ENCODE measurements at places on chromosomes 6 and 20.

- DNase-seq, result no peak
Observed at GRCh38 chr6:56556751-56557540, 85.7 kb downstream of the DST start.

- no peak for DNase-seq
Observed at GRCh38 chr6:41338659-41339058, 3.3 kb downstream of the NCR2 start.

DNA sequence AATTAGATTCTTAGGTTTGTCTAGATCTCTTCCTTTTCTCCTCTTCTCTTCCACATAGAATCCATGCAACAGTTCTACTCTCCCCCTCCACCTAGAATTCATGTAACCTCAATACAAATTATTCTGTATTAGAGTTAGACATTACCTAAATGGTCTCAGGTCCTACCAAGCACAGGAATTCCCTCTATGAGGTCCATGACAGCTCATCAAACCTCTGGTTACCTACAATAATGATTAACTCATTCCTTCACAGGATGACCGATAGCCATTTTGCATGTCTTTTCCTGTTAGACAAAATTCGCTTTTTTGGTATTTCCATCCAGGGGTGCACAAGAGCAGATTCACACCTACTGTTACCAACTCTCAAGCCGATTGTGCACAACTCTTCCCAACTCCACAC is 27.4 kb upstream of the BMP2 start:
- DNase-seq, result no peak

GRCh38 chr6:99611148-99611547 is 4.5 kb downstream of the PRDM13 start:
- DNase-seq, result no peak

DNA sequence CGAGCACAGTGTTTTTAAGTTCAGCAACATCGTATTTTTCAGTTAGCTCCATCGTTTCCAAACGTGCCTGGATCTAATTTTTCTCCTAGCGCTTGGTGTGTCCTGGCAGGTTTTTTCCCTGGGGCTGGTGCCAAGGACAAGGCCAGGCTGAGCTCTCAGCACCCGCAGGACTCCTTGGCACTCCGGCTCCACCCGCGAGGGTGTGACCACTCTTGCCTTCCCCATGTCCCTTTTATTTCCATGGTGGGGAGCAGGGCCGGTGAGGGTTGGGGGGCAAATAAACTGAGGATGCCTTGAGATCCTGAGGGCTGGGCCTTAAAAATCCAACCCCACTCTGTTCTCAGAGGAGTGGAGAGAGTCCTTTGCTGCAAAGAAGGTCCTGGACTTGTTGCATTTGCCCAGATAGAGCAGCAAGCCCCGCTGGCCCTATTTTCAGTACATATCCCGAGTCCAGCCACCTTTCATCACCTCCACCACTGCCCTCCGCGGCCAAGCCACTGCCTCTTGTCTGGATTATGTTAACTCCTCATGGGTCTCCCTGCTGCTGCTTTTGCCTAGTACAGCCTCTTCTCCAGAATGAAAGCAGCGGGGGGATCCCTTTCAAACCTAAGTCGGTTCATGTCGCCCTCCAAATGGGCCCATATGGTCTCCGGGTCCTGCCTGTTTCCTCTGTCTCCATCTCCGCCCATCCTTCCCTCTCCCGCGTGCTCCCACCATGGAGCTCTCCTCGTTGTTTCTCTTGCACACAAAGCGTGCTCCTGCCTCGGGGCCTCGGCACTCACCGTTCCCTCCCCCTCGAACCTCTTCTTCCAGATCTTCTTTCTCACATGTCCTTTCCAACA is 4.5 kb upstream of the RAB44 start:
- no peak for DNase-seq

DNA sequence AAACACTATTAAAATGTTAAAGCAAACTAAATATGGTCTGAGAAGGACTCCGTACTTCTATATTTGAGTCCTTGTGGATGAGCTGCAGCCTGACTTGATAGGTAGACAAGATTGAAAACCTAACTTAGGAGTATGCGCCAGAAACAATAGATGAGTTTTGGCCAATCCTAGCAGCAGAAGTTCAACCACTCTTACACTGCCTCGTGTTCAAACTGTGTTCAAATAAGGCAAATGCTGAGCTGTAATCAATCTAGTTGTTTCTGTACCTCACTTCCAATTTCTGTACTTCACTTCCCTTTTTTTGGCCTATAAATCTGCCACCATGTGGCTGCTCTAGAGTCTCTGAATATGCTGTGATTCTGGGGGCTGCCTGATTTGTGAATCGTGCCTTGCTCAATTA is 13.2 kb upstream of the SERINC1 start:
- no peak for DNase-seq

GRCh38 chr20:40962733-40963504 is 65.7 kb upstream of the TOP1 start:
- DNase-seq, result no peak

GRCh38 chr20:21230686-21231085 is 72.4 kb upstream of the XRN2 start:
- DNase-seq, result no peak

DNA sequence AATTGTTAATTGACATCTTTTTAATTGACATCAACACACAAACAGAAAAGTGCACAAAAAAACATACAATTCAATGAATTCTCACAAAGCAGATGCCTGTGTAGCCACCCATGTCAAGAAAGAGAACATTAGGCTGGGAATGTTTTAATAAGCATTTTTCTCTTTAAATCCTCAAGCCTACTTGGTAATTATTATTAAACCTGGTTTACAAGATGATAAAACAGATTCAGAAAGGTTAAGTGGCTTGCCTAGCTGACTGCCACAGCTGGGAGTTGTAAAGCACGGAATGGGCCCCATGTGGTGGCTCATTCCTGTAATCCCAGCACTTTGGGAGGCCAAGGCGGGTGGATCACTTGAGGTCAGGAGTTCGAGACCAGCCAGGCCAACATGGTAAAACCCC is 90.0 kb upstream of the AKAP12 start:
- DNase-seq, result no peak

- no peak for DNase-seq
Observed at GRCh38 chr6:76683985-76684384, 611.5 kb upstream of the IMPG1 start.

DNA sequence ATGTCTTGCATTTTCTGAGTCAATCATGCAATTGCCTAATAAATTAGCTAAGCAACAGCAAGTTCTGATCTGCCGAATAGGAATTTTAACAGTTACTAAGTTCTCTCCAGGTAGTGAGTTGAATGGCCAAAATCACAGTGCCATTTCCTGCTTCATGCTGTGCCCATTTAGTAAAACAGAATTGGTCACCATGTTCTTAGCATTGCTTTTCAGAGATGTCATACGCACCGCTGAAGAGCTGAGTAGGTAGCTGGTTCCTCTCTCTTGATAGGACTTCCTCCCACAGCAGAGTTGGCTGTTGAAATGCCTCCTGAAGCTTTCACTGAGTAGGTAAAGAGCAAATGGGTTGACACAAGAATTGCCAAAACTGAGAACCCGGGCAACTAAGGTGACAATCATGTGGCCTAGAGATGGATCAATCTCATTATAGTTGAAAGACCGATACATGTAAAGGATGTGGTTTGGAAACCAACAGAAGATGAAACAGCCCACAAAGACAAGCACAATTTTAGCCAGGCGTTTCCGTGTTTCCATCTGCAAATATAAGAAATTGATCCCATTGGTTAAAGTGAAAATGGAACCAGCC is 57.1 kb upstream of the GJE1 start:
- no peak for DNase-seq

DNA sequence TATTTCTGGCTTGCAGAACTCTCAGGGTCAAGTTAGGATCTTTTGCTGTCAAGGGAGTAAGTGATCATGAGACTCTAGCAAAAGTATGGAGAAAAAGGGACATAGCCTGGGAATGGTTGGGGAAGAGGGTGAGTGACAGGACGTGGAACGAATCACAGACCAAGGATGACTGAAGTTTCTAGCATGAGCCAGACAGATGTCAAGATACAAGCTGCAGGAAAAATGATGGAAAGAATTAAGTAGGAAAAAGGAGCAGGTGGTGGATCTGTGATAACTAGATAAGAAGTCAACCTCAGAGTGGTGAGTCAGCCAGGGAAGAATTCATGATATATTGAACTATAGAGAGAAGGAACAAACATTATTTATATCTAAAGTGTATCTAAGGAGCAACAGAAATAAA is 159.8 kb upstream of the SYNDIG1 start:
- no peak for DNase-seq

- no peak for DNase-seq
Observed at GRCh38 chr20:3166338-3166912, 6.8 kb upstream of the FASTKD5 start.

- DNase-seq, result no peak
Observed at GRCh38 chr6:158756977-158757752, 62.0 kb downstream of the EZR start.

GRCh38 chr6:85580878-85581267 is 12.8 kb downstream of the SNX14 start:
- DNase-seq, result no peak

DNA sequence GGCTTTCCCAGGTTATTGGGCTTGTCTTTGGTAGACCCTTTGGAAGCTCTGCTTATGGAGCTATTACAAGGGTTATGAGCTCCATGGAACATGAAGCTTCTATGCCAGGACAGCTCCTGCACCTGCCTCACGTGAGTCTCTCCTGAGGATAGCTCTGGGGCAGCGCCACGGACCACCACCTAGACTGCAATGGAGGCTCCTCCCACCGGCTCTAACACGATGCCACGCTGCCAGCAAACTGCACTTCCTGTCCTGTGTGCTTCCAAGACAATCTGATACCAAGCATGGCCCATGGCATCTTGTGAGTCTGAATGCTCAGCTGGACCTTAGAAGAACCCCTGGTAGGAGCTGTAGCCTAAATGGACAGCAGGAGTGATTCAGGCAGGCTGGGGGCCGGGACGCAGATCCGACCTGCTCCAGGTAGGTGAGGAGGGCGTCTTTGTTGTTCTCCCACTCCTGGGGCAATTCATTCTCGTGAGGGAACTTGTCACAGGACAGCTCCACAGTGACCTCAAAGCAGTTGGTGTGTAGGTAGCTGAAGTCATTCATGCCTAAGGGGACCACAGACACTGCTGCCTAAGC is 5.5 kb downstream of the CPXM1 start:
- DNase-seq, result no peak

GRCh38 chr6:142732790-142733189 is 212.2 kb downstream of the HIVEP2 start:
- DNase-seq, result no peak

DNA sequence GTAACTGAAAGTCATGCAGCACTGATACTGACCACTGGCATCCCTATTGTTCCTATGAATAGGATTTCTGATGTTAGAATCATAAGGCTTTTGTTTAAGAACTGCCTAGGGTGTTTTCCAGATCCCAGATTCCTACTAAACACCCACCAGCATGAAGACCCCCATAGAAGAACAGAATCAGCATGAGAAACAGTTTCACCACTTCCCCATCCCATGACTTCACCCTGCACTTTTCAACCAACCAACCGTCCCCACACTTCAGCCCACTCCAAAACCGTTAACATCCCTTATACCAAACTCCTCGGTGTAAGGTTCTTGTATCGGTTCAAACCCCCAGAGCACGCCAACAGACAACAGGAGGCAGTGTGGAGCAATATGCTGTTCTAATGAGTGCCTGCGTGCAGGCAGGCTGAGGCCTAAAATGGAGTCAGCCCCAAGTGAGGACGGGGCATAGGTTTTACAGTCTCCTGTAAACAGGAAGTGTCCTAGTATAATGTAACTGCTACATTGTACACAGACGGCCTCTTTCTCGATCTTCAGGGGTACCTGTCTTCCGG is 11.4 kb upstream of the SSTR4 start:
- DNase-seq, result no peak

- peak; percentile 93 for DNase-seq
Observed at GRCh38 chr6:106163446-106163965, 77.4 kb downstream of the PRDM1 start.

- DNase-seq, result peak; percentile 70
Observed at GRCh38 chr6:37018198-37019064, 13.0 kb downstream of the FGD2 start.

- no peak for DNase-seq
Observed at GRCh38 chr20:17875981-17876385, 92.6 kb downstream of the SNX5 start.

GRCh38 chr6:164578616-164579015 is 730.8 kb downstream of the C6orf118 start:
- DNase-seq, result no peak

- DNase-seq, result no peak
Observed at GRCh38 chr20:53294804-53295203, 298.8 kb downstream of the ZNF217 start.

- DNase-seq, result no peak
Observed at GRCh38 chr6:24795106-24795505, 3.6 kb downstream of the ARMH2 start.

- DNase-seq, result no peak
Observed at GRCh38 chr20:42611889-42612837, 577.5 kb downstream of the PTPRT start.

DNA sequence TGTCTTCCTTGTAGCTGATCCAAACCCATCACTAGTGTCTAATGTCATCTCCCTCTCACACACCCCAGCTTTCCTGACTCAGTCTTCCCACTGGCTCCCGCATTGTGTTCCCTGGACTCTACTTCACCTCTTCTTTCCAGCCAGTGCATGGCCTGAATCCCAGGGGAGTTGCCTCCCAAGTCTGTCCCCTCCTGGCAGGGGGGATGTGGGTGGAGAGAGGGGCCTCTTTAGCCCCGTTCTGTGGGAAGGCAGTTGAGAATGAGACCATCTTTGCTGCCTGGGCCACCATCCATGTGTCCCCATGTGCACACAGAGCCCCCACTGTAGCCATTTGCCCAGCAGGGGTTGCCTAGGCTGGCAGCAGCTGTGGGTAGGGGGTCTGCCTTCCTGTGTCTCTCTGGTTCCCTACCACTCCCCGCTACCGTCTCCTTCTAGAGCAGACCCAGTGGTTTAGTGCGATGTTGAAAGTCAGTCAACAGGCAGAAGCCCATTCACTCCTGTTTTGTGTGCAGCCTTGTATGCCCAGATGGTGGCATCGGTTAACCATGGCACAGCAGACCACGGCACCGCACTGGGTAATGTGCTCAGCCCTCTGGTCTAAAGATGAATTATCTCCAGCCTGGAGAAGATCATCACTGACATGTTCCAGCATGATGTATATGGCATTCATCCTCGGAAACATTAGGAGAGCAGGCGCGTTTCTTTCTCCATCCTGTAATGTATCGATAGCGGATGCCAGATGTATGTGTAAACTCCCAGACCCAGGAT is 178.8 kb upstream of the SNX9 start:
- no peak for DNase-seq

DNA sequence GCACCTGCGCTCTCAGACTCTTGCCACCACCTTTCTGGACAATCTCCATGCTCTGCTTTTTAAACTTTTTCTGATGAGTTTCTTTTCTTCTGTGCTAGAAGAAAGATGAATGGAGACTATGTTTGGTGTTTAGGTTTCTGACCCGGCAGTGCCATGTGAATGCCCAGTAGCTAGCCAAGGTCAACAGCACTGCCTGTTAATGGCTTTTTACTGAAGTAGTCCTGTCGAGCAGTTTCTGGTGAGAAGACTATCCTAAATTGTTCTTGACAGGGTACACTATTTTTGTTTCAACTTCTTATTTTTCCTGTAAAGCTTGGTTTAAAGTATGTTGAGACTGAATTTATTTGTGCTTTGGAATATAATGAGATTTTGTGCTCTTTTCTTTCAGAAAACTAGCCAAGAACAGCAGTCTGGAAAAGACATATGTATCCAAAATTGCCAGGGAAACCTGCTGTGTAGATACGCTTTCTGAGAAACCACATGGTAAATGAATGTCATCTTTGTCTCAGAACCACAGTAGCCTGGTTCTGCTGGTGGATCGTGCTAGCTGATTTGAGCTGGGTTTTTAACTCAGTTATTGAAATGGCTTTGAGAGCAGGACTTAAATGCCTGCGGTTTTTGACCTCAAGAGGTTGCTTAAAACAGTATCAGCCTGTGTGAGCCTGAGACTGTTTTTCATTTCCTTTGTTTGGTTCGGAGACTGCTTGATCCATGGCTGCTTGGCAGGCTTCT is 48.1 kb downstream of the KCNS1 start:
- DNase-seq, result peak; percentile 2

All from smooth muscle cell of the brain vasculature (primary cell).